ENCODE measurements at places on chromosomes 5 and 9. TPM values are rescaled to one million over a fixed set of nuclear protein-coding genes. Genes with fewer than 3 reads are reported as not detected.
A peak's percentile ranks its signal among the peaks of the same experiment; 100 is the strongest.

GRCh38 chr5:148805326-148806290 is 20.8 kb upstream of the ADRB2 start:
- no peak for DNase-seq
- H3K4me1 ChIP-seq: peaks cover 26% of the 10 kb centered on the region

GRCh38 chr9:109064963-109065702 is 51.8 kb upstream of the CTNNAL1 start:
- no peak overlapping the region for H3K4me3 ChIP-seq
- DNase-seq: no peak
- H3K27me3 ChIP-seq: no peaks in the 10 kb centered on the region
- peaks cover 19% of the 10 kb centered on the region for H3K36me3 ChIP-seq
- H3K4me1 ChIP-seq: no peaks in the 10 kb centered on the region

GPR21 gene
- total RNA-seq: 0.60 TPM

DNA sequence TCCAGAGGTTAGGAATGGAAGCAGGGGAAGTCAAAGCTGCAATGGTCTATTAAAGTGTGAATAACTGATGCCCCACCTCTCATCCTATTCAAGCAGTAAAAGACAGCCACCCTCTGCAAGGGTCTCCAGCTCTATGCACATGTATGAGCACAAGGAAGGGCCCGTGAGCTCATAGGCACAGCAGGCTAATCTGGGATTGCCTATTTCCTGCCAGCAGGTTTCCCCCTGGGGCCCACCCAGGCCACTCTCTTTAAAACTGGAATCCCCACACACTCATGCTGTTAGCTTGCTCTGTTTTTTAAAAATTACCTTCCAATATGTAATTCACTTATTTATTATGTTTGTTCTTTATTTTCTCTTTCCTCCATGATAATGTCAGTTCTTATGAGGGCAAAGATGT is 48.7 kb upstream of the ZNF366 start:
- no peak for DNase-seq
- H3K36me3 ChIP-seq: no peaks in the 10 kb centered on the region
- peak overlapping the region; percentile 86 for H3K4me3 ChIP-seq
- H3K27ac ChIP-seq: no peak overlapping the region
- H3K4me1 ChIP-seq: peaks cover 10% of the 10 kb centered on the region

All from naive thymus-derived CD8-positive, alpha-beta T cell (primary cell).